ENCODE measurements at places on chromosomes 13 and 19. TPM values are rescaled to one million over a fixed set of nuclear protein-coding genes. Genes with fewer than 3 reads are reported as not detected.

GRCh38 chr13:26839682-26840081 is 79.1 kb upstream of the GPR12 start:
- DNase-seq, result no peak

Gene CPAMD8
- 1.9 TPM for total RNA-seq

DNA sequence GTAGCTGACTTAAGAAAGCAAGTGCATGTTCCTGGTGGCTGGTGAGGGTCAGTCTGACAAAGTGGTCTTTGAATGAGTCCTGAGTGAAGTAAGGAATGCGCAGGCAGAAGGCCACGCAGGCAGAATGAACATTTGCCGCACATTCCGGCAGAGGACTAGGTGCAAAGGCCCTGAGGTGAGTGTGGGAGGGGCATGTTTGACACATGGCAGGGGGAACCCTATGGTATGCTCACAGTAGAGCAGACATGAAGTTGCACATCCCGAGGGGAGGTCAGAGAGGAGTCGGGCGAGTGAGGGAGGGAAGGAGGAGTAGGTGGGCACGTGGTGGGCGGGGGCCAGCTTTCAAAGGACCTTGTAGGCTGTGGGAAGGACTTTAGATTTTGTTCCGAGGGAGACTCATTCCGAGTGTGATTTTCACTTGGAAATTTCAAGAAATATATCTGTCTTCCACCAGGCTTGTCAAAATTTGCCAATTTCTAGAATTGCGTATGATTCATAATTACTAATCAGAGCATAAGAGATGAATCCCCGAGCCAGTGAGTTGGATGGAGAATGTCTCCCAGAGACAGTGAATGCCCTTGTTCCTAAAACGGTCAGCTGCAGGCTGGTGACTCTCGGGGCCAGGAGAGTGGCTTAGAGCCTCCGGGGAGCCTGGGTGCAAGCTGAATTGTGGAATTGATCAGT is 40.3 kb downstream of the ERICH6B start:
- peak; percentile 36 for DNase-seq

DNA sequence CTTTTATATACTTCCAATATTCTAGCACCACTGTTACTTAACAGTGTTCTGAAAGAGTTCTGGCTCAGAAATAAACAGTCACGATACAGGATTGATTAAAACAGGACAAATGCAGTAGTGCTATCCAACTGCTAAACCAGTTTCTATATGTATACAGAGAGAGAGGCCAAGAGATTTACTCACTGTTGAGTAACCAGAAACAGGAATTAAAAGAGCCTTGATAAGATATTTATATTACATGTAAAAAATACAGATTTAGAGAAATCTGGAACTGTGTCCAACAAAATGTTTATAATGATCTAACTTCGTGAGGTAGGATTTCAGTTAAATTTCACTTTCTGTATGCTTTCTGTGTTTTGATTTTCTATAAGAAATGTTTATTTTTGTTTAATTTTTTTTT is 116.6 kb downstream of the CDK8 start:
- DNase-seq, result no peak

GRCh38 chr13:20624213-20624612 is 57.3 kb downstream of the IFT88 start:
- DNase-seq, result no peak

DNA sequence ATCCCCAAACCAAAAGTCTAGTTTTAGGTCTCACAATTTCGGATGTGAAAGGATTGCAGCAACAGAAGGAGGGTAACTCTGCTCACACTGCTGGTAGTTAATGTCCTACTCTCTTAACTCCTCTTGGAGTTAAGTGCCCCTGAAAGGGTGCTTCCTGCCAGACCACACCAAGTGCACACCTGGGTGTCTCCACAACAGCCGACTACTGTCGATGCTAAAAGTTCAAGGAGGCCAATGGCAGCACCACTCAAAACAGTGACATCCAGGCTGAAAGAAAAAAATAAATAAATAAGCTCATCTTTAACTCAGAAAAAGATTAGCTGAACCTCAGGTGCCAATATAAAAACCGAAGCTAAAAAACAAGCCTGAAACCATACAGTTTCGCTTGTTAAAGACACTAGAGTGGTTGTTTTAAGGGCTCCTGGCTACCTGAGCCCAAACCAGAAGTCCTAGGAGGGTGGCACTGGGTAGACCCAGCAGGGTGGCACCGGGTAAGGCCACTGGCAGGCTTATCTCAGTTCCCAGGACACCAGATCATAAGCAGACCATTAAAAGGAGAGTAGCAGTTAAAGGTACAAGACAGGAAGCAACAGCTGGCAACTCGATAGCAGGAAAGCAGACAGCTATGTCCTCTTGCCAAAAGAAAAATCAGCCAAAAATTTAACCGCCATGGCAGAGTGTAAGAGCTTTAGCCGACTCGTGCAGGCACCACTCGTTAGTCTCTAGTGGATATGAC is 39.3 kb downstream of the BRD4 start:
- no peak for DNase-seq

Gene TPTE2
- total RNA-seq, result not detected

GRCh38 chr13:94709001-94709834 is 3.1 kb downstream of the SOX21 start:
- no peak for DNase-seq

DNA sequence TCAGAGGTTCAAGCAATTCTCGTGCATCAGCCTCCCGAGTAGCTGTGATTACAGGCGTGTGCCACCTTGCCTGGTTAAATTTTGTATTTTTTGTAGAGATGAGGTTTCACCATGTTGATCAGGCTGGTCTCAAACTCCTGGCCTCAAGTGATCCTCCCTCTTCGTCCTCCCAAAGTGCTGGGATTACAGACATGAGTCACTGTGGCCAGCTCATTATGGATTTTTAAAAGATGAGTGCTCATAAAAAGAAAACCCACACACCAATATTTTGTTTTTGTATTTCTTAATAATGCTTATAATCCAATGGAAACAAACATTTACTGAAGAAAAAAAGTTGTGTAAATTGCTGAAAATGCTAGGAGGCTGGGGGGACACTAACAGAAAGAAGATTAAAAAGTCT is 5.0 kb upstream of the MICU2 start:
- DNase-seq, result peak; percentile 18

GRCh38 chr13:24511019-24511815 is 1.4 kb downstream of the PARP4 start:
- DNase-seq, result peak; percentile 94

Gene MAMSTR
- 0.13 TPM for total RNA-seq

DNA sequence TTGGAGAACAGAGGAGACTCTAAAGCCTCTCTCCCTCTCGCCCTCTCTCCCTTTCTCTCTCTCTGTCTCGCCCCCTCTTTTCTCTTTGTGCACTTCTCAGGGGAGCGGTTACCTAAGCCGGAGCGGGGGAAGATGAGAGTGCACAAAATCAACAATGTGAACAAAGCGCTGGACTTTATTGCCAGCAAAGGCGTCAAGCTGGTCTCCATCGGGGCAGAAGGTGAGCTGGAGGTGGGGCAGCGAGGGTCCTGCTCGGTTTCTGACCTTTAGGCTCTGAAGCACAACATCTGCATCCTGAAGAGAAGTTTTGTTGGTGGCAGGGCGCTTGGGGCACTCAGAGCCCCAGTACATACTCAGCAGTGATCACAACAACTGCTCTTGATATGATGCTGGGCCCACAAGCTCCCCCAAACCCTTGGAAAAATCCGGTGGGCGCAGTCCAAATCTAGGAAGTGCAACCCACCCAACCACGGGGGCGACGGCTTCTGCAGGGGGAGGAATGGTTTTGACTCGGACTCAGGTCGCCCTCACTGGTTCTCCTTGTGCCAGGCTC is 43.3 kb downstream of the CAPN12 start:
- no peak for DNase-seq

Gene CEBPG
- total RNA-seq, result 124 TPM

- DNase-seq, result no peak
These were observed 196.9 kb upstream of the UBL3 start for GRCh38 chr13:30047154-30047874.

- peak; percentile 62 for DNase-seq
These were observed 29.5 kb upstream of the ANKRD10 start for GRCh38 chr13:110944121-110944967.

Gene PSG5
- not detected for total RNA-seq

Gene JAK3
- total RNA-seq, result 0.26 TPM

DNA sequence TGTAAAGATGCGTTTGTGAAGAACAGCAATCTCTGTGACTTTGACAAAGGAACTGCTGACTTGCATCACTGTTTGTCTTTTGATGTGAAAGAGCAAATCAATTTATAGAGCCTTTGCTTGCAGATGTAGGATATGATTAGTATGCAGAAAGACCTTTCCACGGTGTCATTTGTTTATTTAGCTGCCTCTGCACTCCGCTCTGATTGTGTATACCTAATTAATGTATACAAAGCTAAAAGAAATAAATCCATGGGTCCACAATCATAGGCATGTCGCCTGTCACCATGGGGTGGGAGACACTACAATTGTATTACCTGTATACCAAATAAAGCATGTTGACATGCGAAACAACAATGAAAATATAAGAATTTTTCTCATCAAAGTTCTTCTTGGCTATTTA is 410.7 kb downstream of the MZT1 start:
- DNase-seq, result no peak

- DNase-seq, result no peak
These were observed 347.2 kb downstream of the RFC3 start for GRCh38 chr13:34165158-34165557.

DNA sequence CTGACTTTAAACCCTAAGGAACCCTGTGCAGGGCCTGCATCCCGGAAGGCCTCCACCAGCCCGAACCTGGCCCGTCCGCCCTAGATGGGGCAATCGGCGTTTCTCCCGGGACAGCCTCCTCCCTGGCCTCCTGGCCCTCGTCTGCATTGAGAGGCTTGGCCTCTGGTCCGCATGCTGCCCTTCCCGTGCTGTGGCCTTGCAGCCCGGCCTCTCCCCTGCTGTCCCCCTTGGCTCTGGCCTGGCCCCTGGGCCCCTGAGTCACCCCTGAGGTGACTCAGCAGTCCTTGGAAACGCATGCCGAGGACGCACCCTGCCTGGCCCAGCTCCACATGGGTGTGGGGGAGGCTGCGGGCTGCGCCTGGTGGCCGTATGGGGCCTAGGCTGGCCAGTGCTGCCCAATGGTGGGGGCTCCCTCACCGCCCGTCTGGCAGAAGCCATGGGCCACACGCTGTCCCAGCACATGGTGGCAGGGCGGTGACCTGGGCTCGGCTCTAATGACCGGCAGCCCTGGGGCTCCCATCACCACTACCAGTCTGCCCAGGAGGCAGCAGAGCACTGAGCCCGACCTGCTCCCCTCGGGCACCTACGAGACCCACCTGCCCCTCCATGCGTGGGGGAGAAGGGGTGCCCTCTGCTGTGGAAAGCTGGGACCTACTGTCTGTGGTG is 25.7 kb downstream of the SH3GL1 start:
- DNase-seq, result peak; percentile 67

Gene CCDC97
- 7.9 TPM for total RNA-seq

DNA sequence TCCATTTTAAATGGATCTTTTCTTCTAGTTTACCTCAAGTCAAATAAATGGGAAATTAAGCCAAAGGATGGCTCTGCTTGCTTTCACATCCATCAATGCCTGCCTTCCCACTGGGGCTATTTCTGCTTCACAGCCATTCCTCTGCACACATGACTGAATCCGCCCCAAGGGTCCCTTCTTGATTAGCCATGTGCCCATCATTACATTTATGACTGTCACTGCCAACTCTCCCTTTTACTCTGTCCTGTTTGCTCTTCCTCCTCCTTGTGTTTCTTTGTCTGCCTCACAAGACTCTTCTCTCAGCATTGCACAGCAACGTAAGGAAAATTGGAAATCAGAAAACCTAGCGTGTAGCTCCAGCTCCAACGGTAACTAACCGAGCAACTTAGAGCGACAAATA is 410.2 kb downstream of the TBC1D4 start:
- DNase-seq, result no peak

DNA sequence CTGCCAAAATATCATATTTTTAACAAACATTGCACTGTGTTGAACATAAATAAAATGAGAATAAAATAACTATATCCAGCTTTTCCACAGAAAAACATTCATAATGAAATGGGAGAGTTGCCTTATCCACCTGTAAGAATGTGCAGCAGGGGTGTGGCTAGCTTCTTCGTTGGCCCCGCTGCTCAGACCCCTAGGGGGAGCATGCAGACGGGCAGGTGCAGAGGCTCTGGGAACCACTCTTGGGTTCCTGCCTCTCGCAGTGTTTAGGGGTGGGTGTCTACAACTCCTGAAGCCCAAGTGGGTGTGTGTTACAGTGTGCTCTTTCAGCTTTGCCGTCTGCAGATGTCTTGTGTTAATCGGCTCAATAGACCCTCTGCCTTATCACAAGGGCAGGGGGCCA is 121.7 kb downstream of the SLITRK5 start:
- no peak for DNase-seq

DNA sequence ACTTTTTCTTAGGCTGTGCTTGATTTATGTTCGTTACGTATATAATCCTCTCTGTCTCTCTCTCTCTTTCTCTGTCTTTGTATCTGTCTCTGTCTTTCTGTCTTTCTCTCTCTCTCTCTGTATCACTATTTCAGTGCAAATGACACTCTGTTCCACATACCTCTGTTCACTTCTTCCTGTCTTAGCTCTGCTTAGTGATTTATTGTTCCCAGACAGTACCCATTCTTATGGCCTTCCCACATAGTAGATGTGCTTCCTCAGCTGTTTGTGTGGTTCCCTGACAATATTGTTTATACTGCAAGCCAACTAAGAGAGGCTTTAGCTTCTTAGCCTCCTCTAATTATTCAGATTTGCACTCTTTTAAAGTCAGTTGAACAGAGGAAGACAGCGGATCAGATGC is 1244.2 kb downstream of the DIAPH3 start:
- DNase-seq, result no peak

DNA sequence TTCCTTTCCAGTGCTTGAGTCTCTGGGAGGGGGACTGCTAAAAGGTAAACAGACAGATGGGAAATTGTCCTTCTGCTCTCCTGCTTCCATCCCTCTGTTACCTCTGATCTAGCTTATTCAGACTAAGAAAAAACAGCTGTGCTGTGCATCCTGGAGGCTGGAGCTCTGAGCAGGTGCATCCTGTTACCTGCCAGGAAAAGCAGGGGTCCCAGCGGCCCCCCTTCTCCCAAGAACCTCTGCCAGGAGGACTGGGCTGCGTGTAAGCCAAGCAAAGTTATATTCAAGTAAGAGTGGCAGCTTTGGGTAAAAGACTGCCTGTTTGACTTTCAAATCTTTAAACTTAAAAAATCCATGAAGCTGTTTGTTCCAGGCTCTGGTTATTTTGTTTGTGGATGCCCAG is 75.1 kb downstream of the C13orf42 start:
- no peak for DNase-seq

Gene CARS2
- 108 TPM for total RNA-seq

DNA sequence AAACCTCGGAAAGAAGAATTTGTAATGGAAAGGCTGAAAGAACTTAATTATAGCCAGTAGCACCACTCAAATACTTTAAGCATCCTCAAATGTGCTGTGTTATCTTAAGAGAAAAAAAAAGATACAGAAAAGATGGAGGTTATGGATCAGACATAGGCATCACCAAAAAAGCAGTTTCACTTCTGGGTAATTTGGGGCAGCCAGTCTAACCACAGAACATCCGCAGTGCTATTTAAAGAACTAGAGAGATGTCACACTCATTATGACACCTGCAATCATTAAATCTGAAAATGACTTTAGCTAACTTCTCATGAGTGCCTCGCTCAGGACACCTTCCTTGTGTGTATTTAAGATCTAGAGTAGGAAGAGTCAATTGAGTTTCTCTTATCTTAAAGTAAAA is 211.8 kb downstream of the RBM26 start:
- no peak for DNase-seq
